ENCODE measurements at places on chromosomes 3 and 15.

GRCh38 chr15:82710208-82710555 is 507 bp upstream of the AP3B2 start:
- no peak for DNase-seq

GRCh38 chr3:24804095-24804494 is 309.4 kb upstream of the THRB start:
- DNase-seq: no peak

- no peak for DNase-seq
These were observed 34.7 kb downstream of the MOBP start for GRCh38 chr3:39501968-39502837.

GRCh38 chr3:147359177-147360050 is 46.9 kb downstream of the ZIC4 start:
- no peak for DNase-seq

DNA sequence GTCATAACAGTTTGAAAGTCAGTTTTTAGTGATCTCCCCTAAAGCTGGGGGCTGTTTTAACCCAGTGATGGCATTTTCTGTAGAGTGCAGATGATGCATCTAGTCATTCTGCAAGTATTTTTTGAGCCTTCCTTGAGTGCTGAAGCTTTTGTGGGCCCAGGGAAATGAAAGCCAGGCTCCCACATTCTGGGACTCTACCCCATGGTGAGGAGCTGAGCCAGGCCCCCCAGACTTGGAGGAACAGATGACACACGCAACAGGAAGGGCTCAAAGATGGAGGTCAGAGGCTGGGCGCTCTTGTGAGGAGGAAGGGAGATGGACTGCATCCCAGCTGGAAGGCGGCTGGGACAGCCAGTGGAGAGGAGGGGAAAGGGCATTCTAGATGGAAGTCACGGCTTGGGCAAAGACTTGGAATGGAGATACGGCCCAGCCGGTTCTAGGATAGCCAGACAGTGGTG is 40.8 kb downstream of the MRAS start:
- no peak for DNase-seq

Measured in activated CD8-positive, alpha-beta memory T cell treated with anti-CD3 and anti-CD28 coated beads for 4 hours (primary cell).